ENCODE measurements at places on chromosomes 7 and 10. TPM values are rescaled to one million over a fixed set of nuclear protein-coding genes. Genes with fewer than 3 reads are reported as not detected.

GRCh38 chr7:96737545-96738050 is 28.0 kb upstream of the SEM1 start:
- no peak overlapping the region for H3K27ac ChIP-seq
- H3K36me3 ChIP-seq: no peaks in the 10 kb centered on the region
- H3K4me1 ChIP-seq: no peaks in the 10 kb centered on the region
- H3K4me3 ChIP-seq: no peak overlapping the region

GRCh38 chr10:133529576-133529946 is 2.4 kb downstream of the CYP2E1 start:
- no peaks in the 10 kb centered on the region for H3K36me3 ChIP-seq
- H3K4me3 ChIP-seq: no peak overlapping the region
- peaks cover 42% of the 10 kb centered on the region for H3K27me3 ChIP-seq
- no peak overlapping the region for H3K27ac ChIP-seq
- no peak for DNase-seq

DNA sequence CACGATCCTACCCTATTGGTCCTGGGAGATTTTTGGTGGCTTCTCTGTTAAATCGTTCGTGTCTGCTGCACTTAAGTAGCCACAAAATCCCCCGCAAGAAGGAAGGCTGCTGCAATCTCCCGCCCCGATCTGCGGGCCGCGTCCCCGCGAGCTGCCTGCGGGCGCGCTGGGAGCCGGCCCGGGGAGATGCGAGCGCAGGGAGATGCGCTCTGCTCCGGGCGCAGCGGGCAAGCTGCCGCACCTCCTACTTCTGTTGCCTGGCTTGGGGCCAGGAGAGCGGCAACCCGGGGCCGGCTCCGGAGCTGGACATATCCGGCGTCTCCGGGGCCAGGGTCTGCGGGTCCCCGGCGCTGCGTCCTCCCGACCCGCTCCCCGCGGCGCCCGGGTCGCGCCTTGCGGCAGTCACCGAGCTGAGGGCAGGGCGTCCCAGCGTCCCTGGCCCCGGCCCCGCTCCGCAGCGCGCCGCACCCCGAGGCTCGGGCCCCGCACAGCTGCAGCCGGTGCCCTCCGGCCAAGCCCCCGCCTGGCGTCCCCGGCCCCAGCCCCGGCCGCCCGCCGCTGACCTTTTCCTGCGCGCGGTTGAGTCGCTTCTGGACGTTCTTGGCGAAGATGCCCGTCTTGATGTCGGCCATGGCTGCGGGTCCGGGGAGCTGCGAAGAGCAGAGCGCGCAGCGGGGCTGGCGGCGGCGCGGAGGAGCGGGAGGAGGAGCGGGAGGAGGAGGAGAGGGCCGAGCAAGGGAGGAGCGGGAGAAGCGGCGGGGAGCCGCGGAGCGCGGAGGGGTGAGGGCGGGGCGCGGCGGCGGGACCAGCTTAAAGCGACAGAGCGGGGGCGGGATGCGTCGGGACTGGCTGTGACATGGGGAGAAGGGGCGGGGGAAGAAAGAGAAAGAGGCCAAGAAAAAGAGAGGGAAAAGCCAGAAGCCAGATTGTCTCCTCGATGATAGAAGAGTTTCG is at the start of gene AMPH:
Gene AMPH, minus strand, starts transcription at position 654 of the 954 bp plus-strand sequence. Its CDS starts 22 bp downstream, at position 632.
- H3K4me1 ChIP-seq: no peaks in the 10 kb centered on the region
- no peak within 1 kb of the TSS for H3K4me3 ChIP-seq
- no peaks in the 10 kb centered on the region for H3K36me3 ChIP-seq
- no peak for DNase-seq
- peaks cover 47% of the 10 kb centered on the region for H3K27me3 ChIP-seq

NUTM2D gene
- polyA plus RNA-seq: 3.4 TPM

- no peak for DNase-seq
- H3K27me3 ChIP-seq: no peaks in the 10 kb centered on the region
- no peak overlapping the region for H3K4me3 ChIP-seq
- no peaks in the 10 kb centered on the region for H3K4me1 ChIP-seq
Measured at GRCh38 chr7:126953461-126953860, 299.3 kb downstream of the GRM8 start.
